ENCODE measurements at places on chromosomes 4 and X.

- no peak for DNase-seq
Measured at GRCh38 chrX:127568691-127569090, 483.5 kb downstream of the ACTRT1 start.

DNA sequence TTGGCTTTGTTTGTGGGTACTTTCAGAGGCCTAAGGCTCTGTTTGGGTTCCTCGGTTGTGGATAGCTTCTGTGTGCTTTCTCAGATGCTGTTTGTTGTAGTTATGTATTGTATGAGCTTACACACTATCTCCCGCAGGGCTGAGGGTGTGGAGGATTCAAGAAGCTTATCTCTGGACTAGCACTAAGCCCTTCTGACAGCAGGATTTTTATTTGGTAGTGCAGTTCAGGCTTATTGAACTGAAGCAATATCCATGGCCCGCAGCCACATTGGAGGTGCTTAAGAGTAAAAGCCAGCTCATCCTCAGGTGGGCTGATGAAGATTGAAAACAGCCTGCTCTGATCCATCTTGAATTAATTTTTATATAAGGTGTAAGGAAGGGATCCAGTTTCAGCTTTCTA, 128.2 kb downstream of the RASGEF1B start:
- no peak for DNase-seq

DNA sequence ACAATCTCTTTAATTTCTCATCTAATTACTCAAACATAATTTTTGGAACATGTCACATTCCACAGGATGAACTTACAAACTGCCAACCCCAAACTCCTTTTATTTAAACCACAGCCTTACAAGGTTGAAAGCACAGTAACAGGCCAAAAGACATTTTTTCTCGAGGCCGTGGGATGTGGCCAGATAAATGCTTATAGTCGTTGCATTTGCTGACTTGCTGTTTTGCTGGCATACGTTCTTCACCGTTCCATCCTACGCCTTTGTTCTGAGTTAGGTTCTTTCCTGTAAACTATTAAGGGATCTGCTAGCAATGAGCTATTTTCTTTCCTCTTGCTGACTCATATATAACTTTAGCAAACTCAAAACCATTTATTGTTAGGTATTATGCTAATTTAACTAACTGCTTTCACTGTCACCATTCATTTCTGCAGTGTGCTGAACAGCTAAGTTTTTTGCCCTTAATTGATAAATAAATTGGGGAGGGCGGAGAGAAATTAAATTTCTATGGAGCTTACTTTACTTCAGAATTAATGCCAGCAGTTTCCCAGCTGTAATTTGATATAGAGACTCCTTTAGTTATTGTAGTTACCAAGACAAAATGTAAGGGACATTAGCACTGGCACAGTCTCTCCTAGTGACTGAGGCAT, 135.1 kb upstream of the PACRGL start:
- no peak for DNase-seq

DNA sequence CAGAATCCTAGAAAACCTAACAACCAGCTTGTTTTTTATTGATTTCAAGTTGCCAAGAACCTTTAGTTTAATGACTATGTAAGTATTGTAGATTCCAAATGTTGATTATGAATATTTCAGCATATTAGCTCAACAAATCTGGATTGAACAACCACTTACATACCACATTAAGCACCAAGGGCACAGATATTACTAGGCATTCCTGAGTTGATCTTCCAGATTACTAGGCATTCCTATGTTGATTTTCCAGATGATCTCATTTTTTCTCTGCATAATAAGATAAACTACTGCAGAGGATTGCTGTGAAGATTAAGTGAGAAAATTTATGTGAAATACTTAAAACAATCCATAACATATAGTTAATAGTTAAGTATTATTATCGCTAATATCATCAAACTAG, 17.4 kb upstream of the DCAF8L1 start:
- no peak for DNase-seq

DNA sequence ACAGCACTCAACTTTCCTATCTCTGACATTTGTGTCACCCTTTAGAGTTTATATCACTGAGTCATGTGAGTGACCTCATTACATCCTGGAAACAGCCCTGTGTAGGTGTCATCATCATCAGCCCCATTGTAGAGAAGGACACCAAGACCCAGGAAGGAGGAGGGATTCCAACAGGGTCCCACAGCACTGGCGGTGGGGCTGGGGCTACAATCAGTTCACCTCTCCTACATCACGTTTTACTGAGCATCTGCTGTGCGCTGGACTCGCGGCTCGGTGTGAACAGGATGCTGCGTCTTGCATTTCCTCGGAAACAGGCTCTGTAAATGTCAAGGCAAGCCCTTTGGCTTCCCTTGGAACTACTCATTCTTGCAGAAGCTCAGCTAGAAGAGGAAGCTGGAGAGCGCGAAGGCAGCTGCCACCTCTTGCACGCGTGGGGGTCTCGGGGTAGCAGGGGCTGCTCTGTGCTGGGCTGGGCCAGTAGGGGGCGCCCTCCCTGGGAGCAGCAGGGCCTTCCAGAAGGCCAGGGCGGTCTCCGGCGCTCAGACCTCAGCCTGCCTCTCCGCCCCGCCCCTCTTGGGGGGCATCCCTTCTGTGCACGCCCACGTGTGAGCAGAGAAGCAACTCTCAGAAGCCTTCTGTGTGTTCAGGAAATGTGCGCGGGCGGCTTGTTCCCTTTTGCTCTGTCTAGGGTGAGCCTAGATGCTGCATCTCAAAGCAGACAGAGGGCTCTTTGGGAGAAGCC, 29.0 kb downstream of the REELD1 start:
- DNase-seq = no peak

DNA sequence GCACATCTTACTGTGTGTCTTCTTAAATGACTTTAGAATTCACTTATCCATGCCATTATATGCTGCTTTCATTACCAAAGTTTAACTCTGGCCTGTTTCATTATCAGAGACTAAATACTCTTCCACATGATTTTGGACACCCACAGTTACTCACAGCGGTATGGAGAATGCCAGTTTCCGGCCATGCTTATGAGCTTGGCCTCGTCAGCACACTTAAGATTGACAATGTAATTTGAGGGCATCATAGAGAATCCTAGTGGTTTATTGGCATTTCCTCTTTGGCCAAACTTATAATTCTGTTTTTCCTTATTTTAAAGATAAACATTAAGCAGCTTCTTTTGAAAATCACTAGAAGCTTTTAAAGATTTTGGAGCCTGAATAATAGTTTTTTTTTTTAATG, 104.5 kb downstream of the IRF2 start:
- no peak for DNase-seq

DNA sequence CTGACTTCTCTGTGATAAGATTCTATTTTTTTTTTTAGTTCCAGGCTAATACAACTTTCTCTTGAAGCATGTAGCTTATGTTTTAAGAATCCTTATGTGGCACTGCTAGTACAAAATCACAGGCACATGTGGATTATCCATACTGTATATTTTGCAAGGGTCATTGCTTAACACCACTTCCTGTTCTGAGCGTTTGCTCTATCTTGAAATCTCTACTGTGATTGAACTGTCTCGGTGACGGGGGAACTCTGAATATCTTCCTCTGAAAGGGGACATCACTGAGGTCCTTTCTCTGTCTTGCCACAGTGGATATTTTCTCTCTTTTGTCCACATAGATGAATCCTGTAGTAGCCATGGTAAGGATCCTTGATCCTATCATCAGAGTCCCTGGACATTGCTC, 2.1 kb upstream of the WFS1 start:
- DNase-seq = no peak

- no peak for DNase-seq
Measured at GRCh38 chr4:83522239-83522638, 13.7 kb upstream of the GPAT3 start.

GRCh38 chr4:44071959-44072955, 376.4 kb downstream of the KCTD8 start:
- no peak for DNase-seq

GRCh38 chrX:110561034-110561433, 202.4 kb downstream of the RTL9 start:
- no peak for DNase-seq

DNA sequence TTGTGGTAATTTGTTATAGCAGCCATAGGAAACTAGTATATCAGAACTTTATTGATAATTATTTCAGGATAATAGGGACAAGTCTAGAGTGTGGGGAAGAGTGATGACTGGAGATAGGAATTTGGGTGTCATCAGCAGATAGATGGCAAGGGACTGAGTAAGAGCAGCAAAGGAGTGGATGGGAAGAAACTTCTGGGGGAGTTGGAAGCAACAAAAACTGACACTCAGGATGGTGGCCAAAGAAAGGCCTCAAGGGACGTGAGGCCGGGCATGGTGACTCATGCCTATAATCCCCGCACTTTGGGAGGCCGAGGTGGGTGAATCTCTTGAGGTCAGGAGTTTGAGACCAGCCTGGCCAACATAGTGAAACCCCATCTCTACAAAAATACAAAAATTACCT, 9.1 kb upstream of the SLC25A5 start:
- DNase-seq = no peak

GRCh38 chr4:128649575-128650205, 159.8 kb upstream of the JADE1 start:
- DNase-seq = no peak

Measured in esophagus squamous epithelium (tissue), 5 donors.